ENCODE measurements at places on chromosomes 2 and 18. TPM values are rescaled to one million over a fixed set of nuclear protein-coding genes. Genes with fewer than 3 reads are reported as not detected.

Gene LRRTM1
- not detected for total RNA-seq

Gene DES
- 0.68 TPM for total RNA-seq

Gene DNAH6
- not detected for total RNA-seq

DNA sequence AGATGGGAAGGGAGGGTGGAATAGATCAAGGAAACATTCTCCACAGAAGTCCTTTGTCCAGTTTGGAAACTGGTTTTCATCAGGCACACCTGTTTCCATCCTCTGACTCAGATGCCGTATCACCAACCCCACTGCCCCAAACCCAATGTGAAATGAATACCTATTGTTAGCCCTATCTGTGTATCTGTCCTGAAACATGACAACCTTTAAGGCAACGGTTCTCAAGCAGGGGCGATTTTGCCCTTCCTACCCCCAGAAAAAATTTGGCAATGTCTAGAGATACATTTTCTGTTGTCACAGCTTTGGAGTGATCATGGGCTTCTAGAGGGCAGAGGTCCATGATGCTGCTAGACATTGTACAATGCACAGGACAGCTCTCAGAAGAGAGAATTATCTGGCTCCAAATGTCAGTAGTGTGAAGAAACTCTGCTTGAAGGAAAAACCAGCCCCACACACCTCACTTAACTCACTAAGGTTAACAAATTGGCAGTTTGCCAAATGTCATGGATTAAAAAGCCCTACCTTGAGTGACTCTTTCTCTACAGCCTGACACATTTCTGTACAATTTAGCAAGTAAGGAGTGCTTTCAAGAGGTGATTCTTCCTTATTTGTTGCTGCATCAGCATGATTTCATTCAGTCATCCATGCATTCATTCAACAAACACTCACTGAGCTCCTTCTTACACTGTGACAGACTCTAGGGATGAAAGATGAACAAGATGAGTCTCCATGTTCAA is 3.4 kb downstream of the SCTR start:
- no peak for DNase-seq

DNA sequence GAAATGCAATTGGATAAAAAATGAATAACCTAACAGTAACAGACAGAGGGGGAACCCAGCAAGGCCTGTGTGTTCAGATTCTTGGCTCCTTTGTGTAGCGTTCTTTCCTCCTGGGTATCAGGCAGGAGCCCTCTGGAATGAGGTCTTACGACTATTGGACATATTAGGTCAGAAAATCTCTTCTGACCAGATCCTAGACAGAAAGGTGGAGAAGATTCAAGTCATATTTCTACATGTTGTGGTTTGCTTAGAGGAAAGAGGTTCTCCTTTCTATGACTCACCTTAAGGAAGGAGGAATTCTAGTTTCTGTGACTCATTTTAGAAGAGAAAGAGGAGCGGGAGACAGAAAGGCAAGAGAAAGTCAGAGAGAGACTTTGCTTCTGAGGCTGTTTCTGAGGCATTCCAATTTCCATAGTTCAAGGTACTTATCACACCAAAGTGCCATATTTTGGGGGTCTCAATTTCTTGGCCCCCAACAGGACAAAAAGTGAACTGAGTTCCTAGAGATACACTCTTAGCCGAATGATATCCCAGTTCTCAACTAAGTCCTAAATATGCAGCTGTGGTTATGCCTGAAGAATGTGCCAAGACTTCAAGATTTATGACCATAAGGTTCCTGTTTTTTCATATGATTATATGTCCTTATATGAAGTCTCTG is 618.6 kb downstream of the ZEB2 start:
- peak; percentile 70 for DNase-seq

- no peak for DNase-seq
Observed at GRCh38 chr2:173290046-173290445, 64.6 kb upstream of the CDCA7 start.

DNA sequence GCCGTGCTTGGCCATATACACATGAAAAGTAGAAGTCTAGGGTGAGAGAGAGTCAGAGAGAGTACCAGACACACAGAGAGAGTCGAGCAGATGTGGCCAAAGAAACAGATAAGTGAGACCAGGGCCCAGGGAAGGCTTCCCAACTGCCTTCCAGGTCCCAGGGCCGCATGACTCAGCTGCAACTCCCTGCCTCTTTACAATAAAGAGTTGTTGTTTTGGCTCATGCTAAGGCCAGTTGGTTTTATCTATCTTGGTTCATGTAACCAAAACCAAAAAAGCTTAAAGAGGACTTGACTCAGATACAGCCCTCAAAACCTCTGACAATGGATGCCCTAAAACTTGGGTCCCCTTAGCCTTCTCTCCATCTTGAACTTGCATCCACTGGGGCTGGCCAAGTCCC is 36.9 kb downstream of the REEP1 start:
- no peak for DNase-seq

- DNase-seq, result no peak
Observed at GRCh38 chr2:120399889-120400240, 53.9 kb downstream of the INHBB start.

DNA sequence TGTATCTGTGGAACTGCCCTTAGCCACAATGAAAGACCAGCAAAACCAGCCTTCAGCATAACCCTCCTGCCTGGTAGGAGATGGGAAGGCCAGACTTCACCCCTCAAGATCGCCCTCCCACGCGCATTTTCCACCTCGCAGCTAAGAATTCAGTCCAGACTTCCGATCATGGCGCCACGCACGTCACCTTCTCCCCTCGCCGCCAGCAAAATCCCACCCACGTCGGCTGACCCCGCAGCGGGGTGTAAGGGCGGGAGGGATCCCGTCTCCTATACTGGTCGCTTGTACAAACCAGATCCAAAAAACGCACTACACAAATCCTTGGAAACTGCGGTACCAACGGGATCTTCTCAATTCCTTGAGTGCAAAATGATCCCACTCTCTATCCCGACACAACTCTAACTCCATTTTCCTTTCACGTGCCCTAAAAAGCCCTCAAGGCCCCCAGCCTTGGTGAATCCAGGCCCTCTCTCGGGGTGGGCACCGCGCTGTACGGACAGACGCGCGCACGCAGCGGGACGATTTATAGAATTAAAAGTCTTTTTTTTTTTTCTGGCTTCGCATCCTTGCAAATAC is 1.0 kb upstream of the BMPR2 start:
- DNase-seq, result peak; percentile 63

- no peak for DNase-seq
Observed at GRCh38 chr2:11665510-11666362, 4.3 kb downstream of the NTSR2 start.

DNA sequence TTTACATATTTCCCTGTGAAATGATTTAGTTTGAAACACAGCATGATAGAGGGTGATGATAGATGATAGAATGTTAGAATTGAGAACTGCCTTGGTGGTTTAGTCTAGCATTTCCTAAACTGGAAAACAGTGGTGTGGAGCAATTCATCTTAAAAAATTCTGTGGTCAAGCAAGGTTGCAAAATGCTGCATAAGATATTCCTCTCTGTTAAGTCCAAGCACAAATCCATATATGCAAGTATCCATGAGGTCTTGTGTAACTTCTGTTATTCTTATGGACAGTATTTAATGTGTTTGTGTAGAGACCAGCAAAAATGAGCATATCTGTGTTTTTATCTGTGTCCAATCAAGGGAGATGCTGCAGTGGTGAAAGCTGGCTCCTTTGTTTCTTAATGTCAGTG is 30.0 kb downstream of the CPS1 start:
- DNase-seq, result no peak

DNA sequence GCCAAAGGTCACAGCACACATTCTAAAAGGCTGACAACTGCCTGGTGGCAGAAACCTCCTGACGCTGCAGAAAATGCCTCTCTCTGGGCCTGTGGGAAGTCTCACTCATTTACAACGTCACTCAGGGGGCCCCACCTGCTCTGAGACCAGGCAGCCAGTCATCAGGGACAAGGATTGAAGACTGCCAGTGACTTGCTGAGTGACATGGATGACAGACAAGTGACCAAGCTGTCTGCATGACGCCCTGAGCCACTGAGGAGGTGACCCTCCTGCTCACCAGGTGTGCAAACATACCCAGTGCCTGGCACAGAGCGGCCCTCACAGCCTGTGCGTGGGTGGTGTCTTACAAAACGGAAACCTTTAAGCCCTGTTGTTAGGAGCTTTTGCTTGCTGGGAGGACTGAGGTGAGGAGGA is 392.4 kb downstream of the TNS1 start:
- DNase-seq, result no peak

All from H4 (cell line).